NCI-H2029 (cell line): ENCODE measurements at places on chromosomes 1 and 21.

GRCh38 chr1:157040802-157041201 is 4.7 kb downstream of the ARHGEF11 start:
- DNase-seq: no peak

DNA sequence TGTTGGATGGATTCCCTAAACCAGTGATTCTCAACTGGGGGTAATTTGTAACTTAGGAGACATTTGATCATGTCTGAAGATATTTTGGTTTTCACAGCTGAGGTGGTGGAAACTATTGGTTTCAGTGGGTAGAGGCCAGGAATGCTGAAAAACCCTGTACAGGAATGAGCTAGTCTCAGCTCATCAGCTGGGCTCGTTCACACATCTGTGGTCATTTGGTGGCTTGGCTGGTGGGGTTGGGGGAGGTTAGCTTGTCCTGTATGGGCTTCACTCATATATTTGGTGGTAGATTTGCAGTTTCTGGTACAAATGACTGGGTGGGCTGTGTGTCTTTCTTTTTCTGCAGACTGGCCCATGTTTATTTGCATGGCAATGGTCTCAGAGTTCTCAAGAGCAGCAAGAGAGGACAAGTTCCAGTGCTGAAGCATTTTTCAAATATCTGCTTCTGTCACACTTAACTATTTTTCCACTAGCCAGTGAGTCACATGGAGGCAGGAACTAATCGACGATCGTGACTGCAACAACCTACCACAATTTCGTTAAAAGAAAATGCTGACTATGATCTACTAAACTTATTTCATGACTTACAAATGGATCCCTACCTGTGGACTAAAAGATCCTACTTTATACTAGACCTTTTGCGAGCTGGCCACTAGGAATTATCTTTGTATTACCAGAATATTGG is 321.7 kb upstream of the PLXNA2 start:
- no peak for DNase-seq

- peak; percentile 62 for DNase-seq
These were observed 126.7 kb downstream of the PGBD5 start for GRCh38 chr1:230299191-230300006.

GRCh38 chr1:1941868-1942752 is 23.0 kb upstream of the TMEM52 start:
- no peak for DNase-seq

DNA sequence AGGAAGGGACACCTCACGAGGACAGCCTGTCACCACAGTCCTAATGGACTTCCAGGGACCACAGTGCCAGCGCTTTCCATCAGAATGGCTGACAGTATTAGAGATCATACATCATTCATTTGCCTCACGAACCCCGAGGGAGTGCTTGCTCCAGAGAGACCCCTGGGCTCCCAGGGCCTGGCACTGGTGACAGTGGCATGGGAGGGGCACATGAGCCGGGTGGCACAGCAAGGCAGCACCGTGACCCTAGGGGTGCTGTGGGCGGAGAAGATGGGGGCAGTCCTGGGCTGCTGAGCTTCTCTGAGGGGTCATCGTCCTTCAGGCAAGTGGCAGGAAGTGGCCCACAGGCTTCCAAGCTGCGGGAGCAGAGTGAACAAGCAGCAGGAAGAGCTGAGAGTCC is 16.4 kb upstream of the TSPEAR start:
- DNase-seq: no peak
